ENCODE measurements at places on chromosomes 1 and 21.

- no peak for DNase-seq
Measured at GRCh38 chr1:65985393-65986066, 192.8 kb downstream of the PDE4B start.

- DNase-seq = peak; percentile 39
Measured at GRCh38 chr1:42282024-42282579, 52.9 kb downstream of the FOXJ3 start.

- no peak for DNase-seq
Measured at GRCh38 chr1:230175163-230175747, 108.2 kb downstream of the GALNT2 start.

DNA sequence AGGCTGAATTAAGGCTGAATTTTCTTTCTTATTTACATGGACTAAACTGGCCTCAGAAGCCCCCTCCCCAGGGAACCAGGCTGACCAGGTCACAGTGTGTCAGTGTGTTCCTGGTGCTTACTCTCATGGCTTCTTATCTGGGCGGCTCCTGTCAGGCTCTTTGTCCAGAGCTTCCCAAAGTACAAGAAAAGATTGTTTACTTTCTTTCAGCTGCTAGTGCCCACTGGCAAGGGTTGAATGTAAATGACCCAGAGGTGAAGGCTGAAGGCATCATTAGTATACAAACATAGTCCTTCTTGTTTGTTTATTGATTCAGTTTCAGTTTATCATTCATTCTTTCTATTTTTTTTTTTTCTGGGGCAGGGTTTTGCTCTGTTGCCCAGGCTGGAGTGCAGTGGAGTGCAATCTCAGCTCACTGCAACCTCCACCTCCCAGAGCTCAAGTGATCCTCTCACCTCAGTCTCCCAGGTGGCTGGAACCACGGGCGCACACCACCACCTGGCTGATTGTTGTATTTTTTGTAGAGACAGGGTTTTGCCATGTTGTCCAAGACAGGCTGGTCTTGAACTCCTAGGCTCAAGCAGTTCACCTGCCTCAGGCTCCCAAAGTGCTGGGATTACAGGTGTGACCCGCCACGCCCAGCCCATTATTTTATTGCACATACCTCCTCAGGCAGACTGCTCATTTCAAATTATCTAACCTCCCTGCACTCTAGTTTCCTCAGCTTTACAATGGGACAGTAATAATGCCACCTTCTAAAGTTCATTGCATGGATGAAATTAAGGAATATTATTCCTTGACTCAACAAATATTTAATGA, 9.8 kb upstream of the KDM4A start:
- DNase-seq = no peak

DNA sequence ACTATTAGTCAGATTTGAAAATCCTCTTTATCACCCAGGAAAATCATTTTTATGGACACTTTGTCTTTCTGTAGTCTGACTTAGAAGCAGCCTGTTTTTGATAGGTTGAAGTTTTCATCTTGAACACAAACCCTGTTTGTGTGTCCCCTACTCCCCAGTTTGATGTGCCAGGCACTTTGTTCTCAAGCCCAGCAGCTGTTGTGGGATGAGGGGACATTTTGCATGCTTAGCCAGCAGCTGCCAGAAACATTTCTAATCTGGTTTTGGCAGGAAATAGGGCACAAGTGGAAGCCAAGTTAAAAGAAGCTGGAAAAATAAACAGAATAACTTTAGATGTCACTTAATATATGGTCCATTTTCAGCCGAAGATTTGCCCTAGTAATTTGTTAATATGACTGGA, 29.9 kb downstream of the ACTN2 start:
- DNase-seq = no peak

- DNase-seq = no peak
Measured at GRCh38 chr1:50193002-50193401, 84.3 kb downstream of the ELAVL4 start.

DNA sequence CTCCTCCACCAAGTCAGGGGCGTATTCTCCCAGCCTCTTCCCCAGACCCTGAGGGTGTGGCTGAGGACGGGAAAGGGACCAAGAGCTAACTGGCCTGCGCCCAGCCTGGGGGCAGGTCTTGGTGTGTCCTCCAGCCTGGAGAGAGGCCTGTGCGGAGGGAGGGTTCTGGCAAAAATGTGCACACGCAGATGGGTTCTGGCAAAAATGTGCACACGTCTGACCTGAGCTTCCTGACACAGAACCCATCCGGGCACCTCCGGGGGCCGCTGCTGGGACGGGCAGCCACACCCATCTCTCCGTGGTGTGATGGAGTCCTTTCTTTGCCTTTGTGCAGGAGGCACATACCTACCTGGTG, 23.1 kb upstream of the PKP1 start:
- no peak for DNase-seq

DNA sequence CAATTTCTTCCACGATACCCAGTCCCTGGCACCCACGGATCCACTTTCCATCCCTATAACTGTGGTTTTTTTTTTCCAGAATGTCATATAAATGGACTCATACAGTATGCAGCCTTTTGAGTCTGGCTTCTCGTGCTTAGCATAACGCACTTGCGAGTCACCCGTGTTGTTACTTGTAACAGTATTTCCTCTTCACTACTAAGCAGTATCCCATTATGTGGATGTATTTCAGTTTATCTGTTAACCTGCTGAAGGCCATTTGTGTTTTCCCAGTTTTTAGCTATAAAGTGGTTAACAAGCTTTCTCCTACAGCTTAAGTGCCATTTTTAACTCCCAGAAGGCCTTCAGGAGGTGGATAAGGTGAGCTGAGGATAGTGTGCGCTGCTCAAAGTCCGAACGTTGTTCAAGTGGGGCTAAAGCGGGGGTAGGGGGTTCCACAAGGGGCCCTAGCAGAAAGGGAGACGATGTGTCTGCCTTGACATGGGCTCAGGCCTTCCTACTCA, 829 bp downstream of the ADAR start:
- DNase-seq = no peak

DNA sequence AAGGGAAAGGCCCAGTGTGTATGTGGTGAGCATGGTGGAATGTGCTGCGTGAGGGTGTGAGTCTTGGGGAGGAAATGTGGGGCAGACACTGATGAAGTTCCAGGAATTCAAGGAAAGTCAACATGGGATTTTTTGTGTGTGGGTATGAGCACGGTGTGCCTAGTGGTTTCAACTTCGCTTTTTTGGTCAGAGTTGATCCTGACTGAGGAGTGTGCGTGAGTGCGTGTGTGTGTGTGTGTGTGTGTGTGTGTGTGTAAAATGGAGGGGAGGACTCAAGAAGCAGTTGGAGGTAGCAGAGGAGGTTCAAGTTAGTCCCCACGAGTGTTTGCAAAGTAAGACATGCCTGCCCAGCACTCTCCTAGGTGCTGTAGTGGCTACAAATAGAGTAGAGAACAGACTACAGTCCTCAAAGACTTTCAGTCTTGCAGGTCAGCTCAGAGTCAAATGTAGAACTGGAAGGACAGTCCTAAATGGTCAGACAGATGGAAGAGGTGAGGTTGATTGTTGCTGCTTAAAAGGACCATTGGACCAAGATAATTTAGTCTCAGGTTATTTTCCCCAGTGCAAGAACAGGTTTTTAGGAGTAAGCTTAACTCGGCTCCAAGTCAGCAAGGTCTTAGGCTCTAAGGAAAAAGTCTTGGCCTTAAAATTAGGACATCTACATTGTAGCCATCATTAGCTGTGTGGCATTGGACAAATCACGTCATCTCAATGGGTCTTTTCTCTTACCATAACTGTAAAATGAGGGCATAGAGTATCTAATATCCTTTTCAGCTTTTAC, 25.0 kb downstream of the SLAMF1 start:
- DNase-seq = no peak

DNA sequence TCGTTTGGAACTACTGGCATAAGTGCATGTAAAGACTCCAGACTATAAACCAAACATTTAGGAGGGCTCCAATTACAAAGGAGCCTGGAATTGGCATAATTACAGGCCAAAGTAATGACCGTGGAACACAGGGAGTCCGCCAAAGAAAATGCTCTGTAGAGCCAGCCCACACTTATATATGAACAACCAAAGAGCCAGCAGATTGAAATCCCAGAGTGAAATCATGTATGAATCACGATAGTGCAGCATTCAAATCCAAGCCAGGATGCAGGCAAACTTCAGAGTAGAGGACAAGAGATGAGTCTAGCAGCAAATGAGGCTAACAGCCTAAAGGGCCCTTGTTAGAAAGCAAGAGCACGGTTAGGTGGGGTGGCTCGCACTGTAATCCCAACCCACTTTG, 13.1 kb downstream of the VPS26C start:
- peak; percentile 38 for DNase-seq

DNA sequence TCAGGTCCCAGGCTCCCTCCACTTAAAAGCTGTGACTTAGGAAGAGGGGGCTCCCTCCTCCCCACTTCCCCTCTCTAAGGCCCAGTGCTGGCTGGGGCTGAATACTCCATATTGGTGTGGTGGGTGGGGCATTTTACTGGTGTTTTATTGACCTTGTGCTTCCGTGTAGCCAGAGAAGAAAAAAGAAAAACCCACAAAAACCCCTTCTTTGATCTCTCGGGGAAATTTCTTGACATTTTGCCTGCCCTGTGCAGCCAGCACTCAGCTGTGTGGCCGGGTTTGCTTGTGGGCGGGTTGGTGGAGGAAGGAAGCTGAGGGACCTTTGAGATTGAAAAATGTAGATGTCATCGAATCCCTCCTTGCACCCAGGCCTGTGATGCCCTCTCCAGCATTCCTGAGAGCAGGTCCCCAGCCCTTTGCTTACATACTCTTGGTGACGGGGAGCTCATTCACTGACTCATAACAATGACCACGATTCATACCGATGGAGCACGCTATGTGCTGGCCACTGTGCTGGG, 24.8 kb downstream of the TNFRSF8 start:
- DNase-seq = no peak

DNA sequence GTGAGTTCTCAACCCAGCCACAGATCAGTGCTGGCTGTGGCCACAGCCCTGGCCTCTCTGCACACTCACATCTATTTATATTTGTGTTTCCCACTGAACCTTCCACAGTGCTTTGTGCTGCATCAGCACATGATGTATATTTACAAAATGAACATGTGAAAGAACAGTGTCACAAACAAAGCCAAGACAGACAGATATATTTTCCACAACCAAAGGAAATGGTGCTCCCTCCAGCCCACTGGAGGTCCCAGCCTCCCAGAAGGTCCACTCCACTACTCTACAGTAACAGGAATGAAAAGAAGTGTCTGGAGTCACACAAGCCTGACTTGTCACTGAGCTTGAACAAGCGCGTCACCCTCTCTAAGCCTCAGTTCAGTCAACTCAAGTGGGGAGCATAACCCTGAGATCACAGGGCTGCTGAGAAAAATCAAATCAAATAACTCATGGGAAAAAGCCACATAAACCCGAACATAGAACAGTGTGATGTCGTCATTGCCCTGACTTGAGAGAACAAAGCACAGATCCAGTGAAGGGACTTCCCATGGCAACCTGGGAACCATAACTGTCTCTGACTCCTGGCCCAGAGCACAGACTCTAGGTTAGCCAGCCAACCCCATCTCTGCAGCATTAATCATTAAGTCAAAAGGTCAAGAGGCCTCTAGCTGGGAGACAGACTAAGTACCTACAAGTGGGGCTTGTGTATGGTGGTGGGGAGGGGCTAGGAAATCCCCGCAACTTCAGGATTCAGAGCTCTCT, 121.2 kb downstream of the TRABD2B start:
- no peak for DNase-seq

DNA sequence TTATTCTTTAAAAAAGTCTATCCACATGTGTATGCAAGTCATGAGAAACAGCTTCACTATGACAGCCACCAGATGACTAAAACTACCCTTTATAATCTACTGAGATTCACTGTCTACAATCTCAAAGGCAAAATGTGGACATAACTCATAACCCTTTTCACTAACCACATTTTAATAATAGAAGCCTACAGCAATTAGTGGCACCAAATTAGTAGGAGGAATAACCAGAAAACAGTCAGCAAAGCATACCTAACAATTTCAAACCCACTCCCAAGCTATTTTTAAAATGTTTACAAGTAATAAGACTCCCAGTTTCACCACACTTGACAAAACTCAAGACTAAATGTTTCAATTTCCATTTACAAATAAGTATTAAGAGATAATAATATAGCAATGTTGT, 442.9 kb downstream of the PTPRC start:
- DNase-seq = no peak

DNA sequence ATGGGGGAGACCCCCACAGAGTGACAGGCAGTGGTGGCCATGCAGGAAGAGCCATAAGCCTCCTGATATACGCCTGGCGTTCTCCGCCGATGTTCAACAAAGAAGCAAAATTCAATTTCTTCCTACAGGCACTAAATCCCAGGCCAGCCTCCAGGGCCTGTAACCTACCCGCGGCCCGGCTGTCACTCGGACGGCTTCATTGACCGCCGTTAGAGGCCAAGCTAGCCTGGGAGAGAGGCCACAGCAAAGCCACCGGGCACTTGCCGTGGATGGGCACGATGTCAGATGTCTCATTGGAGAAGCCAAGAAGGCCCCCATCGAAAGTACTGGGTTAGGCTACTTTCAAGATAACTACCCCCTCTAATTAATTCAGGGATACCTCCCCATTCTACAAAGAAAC, 9.7 kb downstream of the ADGRB2 start:
- no peak for DNase-seq

DNA sequence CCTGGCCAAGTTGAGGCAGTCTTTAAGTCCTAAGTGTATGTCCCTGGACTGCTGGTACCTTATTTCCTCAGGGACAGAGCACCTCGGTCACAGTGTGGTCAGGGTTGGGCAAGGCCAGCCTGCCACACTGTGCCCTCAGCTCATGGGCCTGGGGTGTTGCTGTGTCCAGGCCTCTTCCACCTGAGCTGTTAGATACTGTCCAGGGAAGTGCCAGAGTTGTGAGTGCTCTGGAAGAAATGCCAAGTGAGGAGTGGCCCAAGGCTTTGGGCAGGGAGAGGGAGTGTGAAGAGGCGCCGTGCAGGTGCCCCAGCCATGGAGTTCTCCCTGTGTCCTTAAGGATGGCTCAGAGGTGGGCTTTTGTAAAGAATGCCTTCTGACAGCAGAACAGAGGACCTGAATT, 15.3 kb downstream of the URB2 start:
- peak; percentile 18 for DNase-seq

- DNase-seq = no peak
Measured at GRCh38 chr1:75765697-75766355, 20.2 kb upstream of the RABGGTB start.

- DNase-seq = no peak
Measured at GRCh38 chr1:28494737-28495136, 11.1 kb upstream of the RCC1 start.

- DNase-seq = no peak
Measured at GRCh38 chr21:44495611-44496563, 40.6 kb downstream of the LRRC3 start.

DNA sequence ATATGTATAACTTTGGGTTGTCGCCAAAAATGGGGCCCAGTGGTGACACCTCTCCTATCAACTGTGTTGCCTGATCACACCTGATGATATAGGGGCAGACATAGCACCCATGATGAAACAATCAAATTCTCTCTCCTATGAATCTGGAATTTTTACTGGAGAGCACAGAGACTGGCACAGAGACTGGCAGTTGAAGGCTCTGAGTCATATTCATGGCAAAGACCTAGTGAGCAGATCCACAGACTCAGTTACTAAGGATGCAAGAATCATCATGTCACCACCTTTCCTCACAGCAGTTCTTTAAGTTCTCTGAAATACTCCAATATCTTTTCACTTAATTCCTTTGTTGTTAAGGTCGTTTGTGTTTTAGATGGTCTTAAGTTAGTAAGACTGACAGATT, 60.0 kb downstream of the APCS start:
- no peak for DNase-seq

GRCh38 chr1:21899987-21900386, 37.1 kb downstream of the HSPG2 start:
- no peak for DNase-seq

GRCh38 chr1:110209715-110210603, at the start of gene KCNC4:
TSS of gene KCNC4 (plus strand) at chr1:110210314. CDS start at chr1:110211500, 1,186 bp downstream.
- peak; percentile 90 for DNase-seq

- no peak for DNase-seq
Measured at GRCh38 chr1:87739704-87740103, 411.0 kb downstream of the LMO4 start.
